ENCODE measurements at places on chromosomes 2 and 18. TPM values are rescaled to one million over a fixed set of nuclear protein-coding genes. Genes with fewer than 3 reads are reported as not detected.
A peak's percentile ranks its signal among the peaks of the same experiment; 100 is the strongest.

Gene KCNE4
- 0.26 TPM for total RNA-seq

DNA sequence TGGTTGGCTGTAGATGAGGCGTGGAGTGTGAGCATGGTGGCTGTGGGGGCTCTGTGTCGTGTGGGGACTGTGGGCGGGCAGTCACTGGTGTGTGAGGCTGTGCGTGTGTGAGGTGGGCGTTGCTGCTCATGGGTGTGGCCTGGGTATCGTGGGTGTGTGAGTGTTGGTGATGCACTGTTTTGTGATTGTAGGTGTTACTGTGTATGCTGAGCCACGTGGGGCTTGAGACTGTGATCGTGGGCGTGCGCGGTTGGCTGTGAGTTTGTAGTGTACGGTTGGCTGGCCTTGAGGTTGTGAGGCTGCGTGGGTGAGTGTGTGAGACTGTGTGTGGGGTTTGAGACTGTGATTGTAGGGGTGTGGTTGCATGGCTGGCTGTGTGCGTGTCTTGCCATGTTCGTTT lies 8.5 kb downstream of the INHBB start:
- no peak for DNase-seq

DNA sequence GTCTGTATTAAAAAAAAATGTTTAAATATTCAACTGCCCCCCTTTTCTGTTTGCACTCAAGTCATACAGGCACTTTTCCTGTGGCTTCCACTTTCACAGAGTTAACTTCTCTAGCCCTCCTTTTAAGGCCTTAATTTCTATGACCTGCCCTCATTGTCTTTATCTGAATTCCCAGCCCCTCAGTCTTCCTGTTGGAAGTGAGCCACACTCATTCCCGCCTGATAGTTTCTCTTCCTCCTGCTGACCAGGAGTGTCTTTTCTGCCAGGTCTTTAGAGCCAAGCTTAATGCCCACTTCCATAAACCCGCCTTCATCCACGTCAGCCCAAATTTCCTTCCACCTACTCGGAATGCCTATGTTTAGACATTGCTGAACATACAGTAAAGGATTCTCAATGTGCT lies 10.5 kb downstream of the COPS8 start:
- no peak for DNase-seq

GRCh38 chr18:37778417-37779165 lies 213.0 kb upstream of the CELF4 start:
- DNase-seq: peak; percentile 36

- DNase-seq: no peak
Measured at GRCh38 chr2:101974663-101975062, 17.1 kb upstream of the IL1R2 start.
